ENCODE measurements at places on chromosomes 4 and X. TPM values are rescaled to one million over a fixed set of nuclear protein-coding genes. Genes with fewer than 3 reads are reported as not detected.

- DNase-seq, result no peak
Observed at GRCh38 chrX:9785944-9786797, at the start of gene SHROOM2. SHROOM2 (plus strand) TSS chrX:9786429; CDS start chrX:9786546, 117 bp downstream.

GRCh38 chrX:118990512-118991227 is 16.3 kb downstream of the LONRF3 start:
- DNase-seq, result no peak

DNA sequence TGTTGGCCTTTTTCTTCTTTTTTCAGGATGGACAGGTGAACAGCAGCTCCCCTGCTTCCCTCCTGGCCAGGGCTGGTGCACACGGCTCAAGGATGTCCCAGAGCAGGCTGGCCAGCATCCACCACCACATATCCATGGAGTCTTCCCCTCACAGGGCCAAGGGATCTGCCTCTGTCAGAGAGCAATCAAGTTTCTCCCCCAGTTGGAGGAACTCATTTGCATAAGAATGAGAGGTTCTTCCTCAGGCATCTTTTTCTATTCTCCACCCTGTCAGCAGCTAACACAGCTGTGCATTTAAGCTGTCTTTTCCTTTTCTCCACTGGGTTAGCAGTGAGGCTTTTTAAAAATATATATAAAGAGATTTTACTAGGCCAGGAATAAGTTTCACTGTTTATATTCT is 143.8 kb downstream of the ANAPC10 start:
- no peak for DNase-seq

GRCh38 chr4:73872316-73873108 is 3.3 kb downstream of the CXCL1 start:
- no peak for DNase-seq

GRCh38 chr4:105088110-105088879 is 58.4 kb upstream of the TET2 start:
- peak; percentile 80 for DNase-seq

GRCh38 chr4:93759506-93759905 is 69.0 kb upstream of the ATOH1 start:
- no peak for DNase-seq

GRCh38 chr4:40579983-40580382 is 49.7 kb downstream of the RBM47 start:
- DNase-seq, result no peak

- no peak for DNase-seq
Observed at GRCh38 chrX:113545040-113545439, 704.4 kb upstream of the AMOT start.

DNA sequence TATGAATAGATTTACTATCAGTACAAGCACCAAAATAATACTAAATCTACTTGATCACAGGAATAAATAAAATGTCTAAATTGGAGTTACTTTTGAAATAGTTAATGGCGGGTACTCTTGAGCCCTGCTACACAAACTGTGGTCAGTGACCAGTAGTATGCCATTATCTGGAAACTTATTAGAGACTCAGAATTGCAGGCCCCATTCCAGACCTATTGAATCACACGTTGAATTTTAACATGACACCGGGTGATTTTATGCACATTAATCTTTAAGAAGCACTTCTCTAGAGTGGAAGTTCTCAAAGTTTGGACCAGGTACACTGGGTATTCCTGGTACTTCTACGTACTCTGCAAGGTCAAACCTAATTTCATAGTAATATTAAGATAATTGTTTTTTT is 660.0 kb upstream of the POU3F4 start:
- no peak for DNase-seq

DNA sequence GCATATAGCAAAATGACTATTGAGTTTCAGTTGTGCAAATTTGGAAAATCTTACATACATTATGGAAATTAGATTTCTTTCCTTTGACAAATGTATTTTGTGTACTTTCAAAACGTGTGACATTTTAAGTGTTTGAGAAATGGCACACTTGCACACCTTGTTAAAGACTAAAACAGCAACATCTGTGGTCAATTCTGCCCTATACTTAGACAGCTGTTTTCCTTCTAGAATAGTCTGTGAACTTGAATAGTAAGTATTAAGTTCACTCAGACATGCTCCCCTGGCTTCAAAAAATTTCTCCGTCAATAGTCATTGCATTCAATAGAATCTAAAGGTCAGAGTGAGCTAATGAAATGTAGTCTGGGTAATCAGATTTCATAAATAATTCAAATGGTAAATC is 21.7 kb upstream of the TBC1D9 start:
- DNase-seq, result no peak

DNA sequence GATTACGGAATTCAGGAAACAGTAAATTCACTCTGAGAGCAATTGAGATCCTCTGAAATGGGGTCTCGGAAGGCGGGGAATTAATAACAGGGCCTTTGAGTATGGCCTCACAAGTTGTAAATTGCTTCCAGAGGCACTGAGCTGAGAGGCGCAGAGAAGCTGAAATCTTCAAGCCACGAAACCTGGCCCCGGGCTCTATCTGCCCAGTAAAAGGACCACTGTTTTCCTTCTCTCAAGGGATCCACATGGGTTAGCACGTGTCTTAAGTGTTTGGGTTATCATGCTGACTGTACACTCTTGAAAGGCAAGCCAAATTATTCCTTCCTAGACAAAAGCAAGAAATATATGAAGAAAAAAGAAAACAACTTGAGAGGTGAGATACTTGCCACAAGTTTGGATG is 1012.9 kb upstream of the FTHL17 start:
- DNase-seq, result no peak

- no peak for DNase-seq
Observed at GRCh38 chrX:134525086-134525792, 65.3 kb downstream of the HPRT1 start.

GRCh38 chrX:120453985-120454384 is 15.1 kb downstream of the LAMP2 start:
- no peak for DNase-seq

DDX53 gene
- not detected for total RNA-seq

ARMCX1 gene
- total RNA-seq, result 18.3 TPM

BEX4 gene
- total RNA-seq, result 84.0 TPM

NOP14 gene
- 35.2 TPM for total RNA-seq

HAND2 gene
- not detected for total RNA-seq

CNOT6L gene
- total RNA-seq, result 15.8 TPM

PHEX gene
- 0.04 TPM for total RNA-seq

MAGEA9B gene
- 0.17 TPM for total RNA-seq

Measured in kidney epithelial cell (primary cell).